ENCODE measurements at places on chromosomes 7 and 10.

DNA sequence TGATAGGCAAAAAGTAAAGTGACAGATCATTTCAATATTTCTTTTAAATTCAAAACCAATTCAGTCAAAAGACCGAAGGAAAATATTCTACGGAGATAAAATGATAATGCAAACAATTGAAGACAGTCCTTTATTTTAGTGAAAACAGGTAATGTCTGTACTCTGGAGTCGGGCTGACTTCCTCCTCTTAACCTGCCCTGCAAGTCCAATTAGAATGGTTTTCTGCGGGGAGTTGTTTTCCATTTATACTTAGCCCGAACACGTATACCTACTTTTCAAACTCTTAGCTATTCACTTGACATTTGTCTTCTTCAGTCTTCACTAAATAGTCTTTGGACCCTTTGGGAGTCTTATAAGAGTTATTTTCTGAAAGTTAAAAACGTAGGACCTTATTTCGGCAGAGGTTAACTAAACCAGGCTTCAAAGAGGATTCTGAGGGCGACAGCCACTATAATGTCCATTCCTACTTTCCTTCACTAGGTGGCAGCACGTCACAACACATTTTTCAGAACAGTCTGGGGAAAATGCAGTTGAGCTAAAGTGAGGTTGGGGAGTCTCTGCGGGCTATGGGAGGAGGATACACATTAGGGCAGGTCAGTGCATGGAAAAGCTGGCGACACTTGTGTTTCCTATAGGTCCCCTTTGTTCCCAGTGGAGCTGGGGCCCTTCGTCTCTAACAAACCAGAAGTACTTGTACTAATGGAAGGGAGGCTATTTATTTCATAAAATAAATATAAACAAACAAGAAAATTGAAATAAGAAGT is 472.0 kb downstream of the KCNMA1 start:
- peak; percentile 28 for DNase-seq

DNA sequence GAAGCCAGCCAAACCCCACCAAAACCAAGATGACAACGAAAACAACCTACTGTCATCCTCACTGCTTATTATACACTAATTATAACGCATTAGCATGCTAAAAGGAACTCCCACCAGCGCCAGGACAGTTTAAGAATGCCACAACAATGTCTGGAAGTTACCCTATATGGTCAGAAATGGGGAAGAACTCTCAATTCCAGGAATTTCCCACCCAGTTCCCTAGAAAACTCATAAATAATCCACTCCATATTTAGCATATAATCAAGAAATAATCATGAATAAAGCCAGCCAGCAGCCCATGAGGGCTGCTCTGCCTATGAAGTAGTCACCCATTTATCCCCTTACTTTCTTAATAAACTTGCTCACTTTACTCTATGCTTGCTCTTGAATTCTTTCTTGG is 20.8 kb downstream of the MICU1 start:
- no peak for DNase-seq

DNA sequence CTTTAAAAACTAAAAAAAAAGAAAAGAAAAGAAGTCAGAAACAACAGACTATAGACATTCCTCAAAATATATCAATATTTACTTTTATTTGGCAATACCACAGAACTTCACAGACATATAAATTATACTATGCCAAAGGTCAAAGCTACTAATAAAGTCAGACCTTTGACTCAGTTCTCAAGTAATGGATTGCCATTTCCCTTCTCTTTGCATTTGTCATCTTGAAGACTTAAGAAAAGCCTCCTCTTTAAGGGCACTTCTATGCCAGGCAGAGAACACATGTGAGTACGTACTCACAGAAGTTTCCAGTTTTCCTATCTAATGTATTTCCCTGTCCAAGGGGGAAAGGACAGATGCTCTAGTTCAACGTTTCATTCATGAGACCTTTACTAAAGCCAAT is 37.6 kb downstream of the TNPO3 start:
- DNase-seq: no peak

- DNase-seq: no peak
These were observed 169.5 kb upstream of the FRMD4A start for GRCh38 chr10:14500172-14500765.

DNA sequence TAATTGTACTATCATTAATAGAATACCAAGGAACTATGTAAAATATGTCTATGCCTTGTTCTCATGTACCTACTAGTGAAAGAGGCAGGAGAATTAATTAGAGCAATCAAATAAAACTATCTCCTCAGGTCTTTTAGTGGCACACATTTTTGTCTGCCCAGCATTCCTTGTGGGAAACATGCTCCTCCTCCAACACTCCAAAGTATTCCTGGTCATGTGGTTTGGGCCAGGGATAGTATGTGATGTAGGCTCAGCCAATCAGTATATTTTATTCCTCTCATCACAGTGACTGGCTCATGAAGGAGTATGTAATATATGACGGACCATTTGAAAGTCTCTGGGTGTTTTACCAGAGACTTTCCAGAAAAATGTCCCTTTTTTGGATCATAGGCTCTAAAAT is 16.7 kb upstream of the SYPL1 start:
- no peak for DNase-seq

Measured in CD4-positive, alpha-beta T cell treated with Interleukin-10 for 1 hour (primary cell).